Kidney epithelial cell (primary cell): ENCODE measurements at places on chromosomes 3 and 15. TPM values are rescaled to one million over a fixed set of nuclear protein-coding genes. Genes with fewer than 3 reads are reported as not detected.

The GJD2 gene
- total RNA-seq: not detected in 2 replicates

The KBTBD13 gene
- not detected in 2 replicates for total RNA-seq

The PCYT1A gene
- total RNA-seq: 58.3 and 62.7 TPM in 2 replicates

The CPA3 gene
- not detected in 2 replicates for total RNA-seq

The CD86 gene
- total RNA-seq: not detected in 2 replicates

The COL6A6 gene
- total RNA-seq: not detected in 2 replicates

The THAP10 gene
- total RNA-seq: 4.2 and 4.8 TPM in 2 replicates

The SPTSSB gene
- total RNA-seq: not detected in 2 replicates

The GMNC gene
- 0.38 and 0.41 TPM in 2 replicates for total RNA-seq

The LYSMD4 gene
- 7.9 and 24.8 TPM in 2 replicates for total RNA-seq

The AADAC gene
- total RNA-seq: not detected in 2 replicates

The AGBL1 gene
- total RNA-seq: not detected in 2 replicates

The FHIT gene
- total RNA-seq: 9.1 and 11.5 TPM in 2 replicates

The MORC1 gene
- total RNA-seq: not detected in 2 replicates

The PARP15 gene
- under 0.01 TPM in 1 of 2 replicates, not detected in the other for total RNA-seq

The ITGA11 gene
- total RNA-seq: 6.2 and 7.0 TPM in 2 replicates
